ENCODE measurements at places on chromosomes 2 and 18. TPM values are rescaled to one million over a fixed set of nuclear protein-coding genes. Genes with fewer than 3 reads are reported as not detected.

MDH1 gene
- 218 TPM for polyA plus RNA-seq

SLC14A1 gene
- polyA plus RNA-seq, result not detected

DNAJC27 gene
- 2.2 TPM for polyA plus RNA-seq

DNA sequence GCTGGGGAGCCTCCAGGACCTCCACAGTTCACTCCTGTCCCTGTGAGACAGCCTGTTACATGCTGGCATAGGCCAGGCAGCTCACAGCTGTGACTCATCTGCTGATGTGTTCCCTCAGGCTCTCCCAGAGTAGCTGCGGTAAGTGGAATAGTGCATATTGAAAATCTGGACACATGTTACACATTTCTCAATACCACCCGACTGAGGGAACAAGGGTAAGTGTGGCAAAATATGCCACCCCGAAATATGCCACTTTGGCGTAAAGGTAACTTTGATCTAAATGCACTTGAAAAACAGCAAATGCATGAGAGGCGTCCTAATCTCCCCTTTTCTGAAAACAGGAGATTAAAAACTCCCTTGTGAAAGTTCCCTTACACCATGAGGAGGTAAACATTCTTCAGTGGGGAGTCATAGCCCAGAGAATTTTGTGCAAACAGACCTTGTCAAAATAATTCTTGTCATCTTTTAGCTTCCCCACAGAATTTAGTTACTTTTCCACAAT, 557.9 kb downstream of the CCDC85A start:
- no peak for DNase-seq

NT5DC4 gene
- polyA plus RNA-seq, result not detected

SERPINB4 gene
- not detected for polyA plus RNA-seq

PROKR1 gene
- not detected for polyA plus RNA-seq

DNA sequence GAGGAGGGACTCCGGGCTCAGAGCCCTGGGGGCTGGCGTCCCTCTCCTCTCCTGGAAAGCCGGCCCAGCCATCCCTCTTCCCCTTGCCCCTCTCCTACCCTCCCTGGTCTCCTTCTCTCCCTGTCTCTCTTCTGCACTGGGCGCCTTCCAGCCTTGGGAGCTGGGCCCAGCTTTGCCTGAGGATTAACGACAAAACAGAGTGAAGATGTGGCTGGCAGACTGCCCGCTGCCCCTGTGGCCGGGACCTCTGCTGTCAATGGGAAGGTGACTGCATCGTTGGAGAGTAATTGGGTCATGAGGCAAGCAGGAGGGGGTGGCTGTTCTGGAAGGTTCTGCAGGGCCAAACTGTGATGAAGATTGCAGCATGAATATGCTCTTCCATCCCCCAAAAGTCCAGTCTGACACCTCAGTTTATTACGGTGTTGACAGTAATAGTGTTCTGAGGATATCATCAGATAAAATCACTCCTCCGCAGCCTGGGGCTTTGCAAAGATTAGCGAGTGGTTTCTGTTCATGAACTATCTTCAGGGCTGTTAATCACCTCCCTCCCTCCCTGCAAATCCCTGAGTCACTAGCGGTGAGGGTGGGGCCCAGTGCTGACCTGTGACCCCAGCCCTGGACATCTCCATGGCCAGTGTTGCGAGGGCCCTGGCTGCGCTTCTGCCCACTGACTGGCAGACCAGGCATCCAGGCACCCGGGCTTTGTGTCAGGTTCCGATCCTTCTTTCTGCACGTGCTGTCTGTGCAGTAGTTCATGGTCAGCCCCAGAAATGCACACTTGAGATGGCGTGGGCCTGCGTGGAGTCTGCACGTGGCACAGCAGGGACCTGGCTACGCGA, 23.0 kb downstream of the RTP5 start:
- DNase-seq, result no peak

DNA sequence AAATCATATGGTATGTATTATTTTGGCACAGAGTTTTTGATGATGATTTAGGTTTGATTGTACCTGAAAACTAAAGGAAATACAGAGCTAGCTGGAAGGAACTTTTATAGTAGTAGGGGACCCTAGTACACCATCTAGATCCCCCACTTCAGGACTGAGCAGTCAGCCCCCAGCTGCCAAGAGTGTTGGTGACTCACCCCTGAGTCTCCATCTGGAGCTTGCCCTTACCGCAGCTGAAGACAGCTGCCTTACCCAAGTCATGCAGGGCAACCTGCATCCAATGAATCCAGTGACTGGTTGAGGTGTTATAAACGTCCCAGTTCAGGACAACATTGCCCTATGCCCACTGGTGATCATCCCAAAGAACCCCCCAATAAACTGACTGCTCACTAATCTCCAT, 15.3 kb downstream of the PMS1 start:
- DNase-seq, result no peak

- peak; percentile 77 for DNase-seq
These were observed 1.4 kb upstream of the MARCO start for GRCh38 chr2:118940486-118941120.

- no peak for DNase-seq
These were observed 87.3 kb downstream of the COLEC12 start for GRCh38 chr18:413233-413632.

DNA sequence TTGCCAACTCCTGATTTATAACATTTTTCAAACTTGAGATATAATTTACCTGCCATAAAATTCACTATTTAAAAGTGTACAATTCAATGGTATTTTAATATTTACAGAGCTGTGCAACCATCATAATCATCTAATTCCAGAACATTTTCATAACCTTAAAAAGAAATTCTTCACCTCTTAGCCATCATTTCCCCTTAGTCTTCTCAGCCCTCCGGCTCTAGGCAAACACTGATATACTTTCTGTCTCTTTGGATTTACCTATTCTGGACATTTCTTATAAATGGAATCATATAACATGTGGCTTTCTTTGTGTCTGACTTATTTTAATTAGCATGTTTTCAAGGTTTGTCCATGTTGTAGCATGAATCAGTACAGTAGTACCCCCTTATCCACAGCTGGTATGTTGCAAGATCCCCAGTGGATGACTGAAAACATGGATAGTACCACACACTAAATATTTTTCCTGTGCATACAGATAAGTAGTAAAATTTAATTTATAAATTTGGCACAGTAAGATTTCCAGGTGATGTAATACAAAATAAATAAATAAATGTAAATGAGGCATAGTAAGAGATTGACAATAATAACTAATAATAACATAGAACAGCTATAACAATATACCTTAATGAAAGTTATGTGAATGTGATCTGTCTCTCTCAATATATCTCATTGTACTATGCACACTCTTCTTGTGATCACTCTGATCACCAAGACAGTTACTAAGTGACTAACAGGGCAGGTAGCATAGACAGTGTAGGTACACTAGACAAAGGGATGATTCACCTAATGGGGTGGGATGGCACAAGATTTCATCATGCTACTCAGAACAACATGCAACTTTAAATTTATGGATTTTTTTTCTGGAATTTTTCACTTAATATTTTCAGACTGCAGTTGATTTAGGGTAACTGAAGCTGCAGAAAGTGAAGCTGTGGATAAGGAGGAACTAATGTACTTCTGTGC, 73.1 kb downstream of the RAB3GAP1 start:
- DNase-seq, result no peak
